Spinal cord (tissue), 10 donors: ENCODE measurements at places on chromosomes 12 and 14.
A peak's percentile ranks its signal among the peaks of the same experiment; 100 is the strongest.

GRCh38 chr12:109029411-109029810 lies 8.5 kb upstream of the SVOP start:
- DNase-seq: no peak

GRCh38 chr12:115060477-115061168 lies 376.6 kb upstream of the TBX3 start:
- DNase-seq: no peak

GRCh38 chr12:99130808-99131553 lies 485.9 kb downstream of the APAF1 start:
- no peak for DNase-seq

GRCh38 chr14:58640959-58641358 lies 3.2 kb downstream of the DACT1 start:
- no peak for DNase-seq

GRCh38 chr12:108337235-108338223 lies 1.6 kb downstream of the CMKLR1 start:
- DNase-seq: no peak

DNA sequence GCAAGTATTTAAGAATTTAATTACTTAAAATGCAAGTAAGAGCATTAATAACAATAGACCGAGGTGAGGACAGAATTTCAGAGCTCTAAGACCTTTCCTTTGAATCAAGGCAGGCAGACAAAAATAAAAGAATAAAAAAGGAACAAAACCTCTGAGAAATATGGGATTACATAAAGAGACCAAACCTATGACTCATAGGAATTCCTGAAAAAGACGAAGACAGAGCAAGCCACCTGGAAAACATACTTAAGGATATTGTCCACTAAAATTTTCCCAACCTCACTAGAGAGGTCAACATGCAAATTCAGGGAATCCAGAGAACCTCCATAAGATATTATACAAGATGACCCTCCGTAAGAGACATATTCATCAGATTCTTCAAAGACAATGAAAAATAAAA lies 325.1 kb downstream of the AEBP2 start:
- DNase-seq: no peak

DNA sequence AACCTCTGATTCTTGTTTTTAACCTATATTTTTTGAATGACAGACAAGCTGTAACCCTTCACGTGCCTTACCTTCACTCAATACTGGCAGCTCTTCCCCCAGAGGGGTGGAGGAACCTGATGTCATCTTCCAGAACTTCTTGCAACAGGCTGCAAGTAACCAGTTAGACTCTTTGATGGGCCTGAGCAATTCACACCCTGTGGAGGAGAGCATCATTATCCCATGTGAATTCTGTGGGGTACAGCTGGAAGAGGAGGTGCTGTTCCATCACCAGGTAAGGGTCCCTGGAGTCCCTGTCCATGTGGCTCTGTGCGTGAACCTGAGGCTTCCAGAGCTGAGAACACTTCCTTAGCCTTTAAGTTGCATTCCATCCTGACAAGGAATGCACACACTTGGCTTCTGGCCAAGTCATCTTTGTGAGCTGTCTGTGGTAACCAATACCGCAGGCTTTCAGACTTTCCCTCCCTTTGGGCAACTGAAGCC lies 22.7 kb downstream of the TRAFD1 start:
- no peak for DNase-seq

GRCh38 chr12:106753526-106753925 lies 21.0 kb upstream of the RIC8B start:
- DNase-seq: no peak

GRCh38 chr12:12466157-12466556 lies 96.5 kb downstream of the DUSP16 start:
- no peak for DNase-seq

DNA sequence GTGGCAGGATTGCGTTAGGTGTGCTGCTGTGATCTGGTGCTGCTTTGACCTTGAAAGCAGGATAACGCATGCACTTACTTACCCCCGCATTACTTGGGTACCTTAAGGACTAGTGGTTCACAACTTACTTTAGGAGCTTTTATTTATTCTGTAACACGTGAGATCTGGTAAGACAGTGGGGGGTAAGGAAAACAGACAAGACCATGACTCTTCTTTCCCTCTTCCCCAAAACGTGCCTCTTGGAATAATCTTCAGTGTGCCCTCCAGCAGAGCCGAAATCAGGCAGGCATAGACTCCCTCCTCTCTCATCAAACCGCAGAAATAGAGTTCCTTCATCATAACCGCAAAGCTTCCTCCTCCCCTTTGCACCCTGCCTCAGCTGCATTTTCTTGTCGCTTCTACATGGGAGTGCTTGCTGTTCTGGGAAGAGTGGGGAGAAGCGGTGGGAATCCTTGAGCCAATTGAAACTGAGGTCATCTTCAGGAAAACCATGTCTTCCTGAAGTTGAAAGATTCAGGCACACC lies 43.4 kb downstream of the RAD52 start:
- no peak for DNase-seq

GRCh38 chr12:106747973-106748436 lies 26.5 kb upstream of the RIC8B start:
- DNase-seq: no peak

DNA sequence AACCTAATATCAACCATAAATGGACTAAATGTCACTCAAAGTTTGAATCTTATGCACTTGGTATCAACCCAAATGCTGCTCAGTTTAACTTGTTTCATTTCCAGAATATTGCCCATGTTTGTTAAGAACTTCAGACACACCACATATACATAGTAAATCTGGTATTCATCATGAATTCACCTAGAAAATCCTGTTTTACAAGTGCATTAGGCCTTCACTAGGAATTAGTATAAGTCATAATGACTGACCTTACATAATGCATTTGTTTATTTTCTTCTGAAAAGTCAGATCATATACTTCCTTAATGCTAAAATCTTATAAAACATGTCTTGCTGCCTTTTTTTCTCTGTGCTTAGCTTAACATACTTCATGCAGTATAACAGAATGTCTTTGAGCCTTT lies 66.1 kb downstream of the ABCD2 start:
- no peak for DNase-seq

DNA sequence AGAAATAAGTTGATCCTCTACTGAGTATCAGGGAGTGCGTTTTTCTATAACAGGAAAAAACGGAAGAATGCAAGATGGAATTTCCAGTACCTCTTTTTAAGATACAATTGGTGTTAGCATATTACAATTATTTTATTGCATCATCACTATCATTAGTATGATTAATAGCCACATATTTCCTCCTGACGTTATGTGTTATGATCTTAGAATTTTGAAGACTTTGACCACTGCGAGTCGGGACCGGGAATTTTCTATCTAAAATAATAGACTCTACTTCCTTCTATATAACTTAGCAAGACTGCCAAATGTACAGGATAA lies 679 bp upstream of the SAV1 start:
- DNase-seq: no peak

GRCh38 chr14:104935026-104935650 lies 10.5 kb downstream of the PLD4 start:
- no peak for DNase-seq

- DNase-seq: no peak
Measured at GRCh38 chr14:99968941-99969340, 96.3 kb upstream of the EVL start.

DNA sequence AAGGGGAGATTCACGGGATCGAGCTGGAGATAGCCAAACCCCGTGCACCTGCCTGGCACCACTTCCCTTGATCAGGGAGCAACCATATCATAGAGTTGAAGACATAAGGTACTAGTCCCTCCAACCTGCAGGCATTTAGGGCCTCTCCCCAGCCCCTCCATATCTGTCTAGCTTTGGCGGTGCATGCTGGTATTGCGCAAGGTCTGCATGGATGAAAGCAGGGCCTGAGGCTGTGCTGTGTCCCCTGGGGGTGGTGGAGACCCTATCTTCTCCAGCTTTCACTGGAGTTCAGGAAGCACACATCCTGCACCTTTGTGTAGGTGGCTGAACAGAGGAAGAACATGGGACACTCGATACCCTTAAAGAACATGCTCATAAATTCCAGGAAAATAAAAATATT lies 46.9 kb downstream of the KCTD10 start:
- no peak for DNase-seq

DNA sequence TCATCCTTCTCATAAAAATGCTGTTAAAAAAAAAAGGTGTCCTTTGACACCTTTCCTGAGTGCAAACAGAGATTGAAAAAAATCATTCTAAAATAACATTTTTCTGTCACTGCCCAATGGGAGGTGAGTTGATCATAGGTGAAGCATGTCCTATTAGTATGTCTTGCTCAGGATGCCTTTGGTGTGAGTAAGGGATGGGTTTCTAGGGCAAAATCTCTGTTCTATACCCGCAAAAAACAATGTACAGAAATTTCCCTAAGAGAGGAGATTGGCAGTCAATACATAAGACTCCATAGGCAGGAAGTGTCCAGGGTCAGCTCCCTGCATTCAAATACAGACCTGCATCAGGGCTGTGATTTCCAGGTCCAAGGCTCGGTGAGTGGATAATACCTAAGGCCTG lies 195.2 kb downstream of the DAD1 start:
- no peak for DNase-seq

DNA sequence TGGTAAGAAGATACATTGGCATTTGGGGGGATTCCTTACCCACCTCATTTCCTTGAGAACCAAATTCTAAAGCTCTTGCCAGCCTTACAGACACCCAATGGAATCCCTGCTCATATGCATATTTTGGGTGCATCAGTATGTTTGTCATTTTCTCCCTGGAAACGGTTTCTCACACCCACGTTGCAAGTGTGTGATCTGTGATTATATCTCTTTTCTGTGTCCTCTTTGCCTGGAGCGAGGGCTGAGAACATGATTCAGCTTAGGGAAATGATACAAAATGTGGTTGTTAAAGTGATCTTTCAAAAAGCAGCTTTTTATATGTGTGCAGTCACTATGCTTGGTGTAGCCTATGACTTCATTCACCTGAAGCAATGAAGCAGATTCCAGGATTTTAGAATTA lies 52.0 kb downstream of the KCNMB4 start:
- DNase-seq: no peak

- DNase-seq: no peak
Measured at GRCh38 chr12:84641940-84642545, 270.6 kb downstream of the SLC6A15 start.

DNA sequence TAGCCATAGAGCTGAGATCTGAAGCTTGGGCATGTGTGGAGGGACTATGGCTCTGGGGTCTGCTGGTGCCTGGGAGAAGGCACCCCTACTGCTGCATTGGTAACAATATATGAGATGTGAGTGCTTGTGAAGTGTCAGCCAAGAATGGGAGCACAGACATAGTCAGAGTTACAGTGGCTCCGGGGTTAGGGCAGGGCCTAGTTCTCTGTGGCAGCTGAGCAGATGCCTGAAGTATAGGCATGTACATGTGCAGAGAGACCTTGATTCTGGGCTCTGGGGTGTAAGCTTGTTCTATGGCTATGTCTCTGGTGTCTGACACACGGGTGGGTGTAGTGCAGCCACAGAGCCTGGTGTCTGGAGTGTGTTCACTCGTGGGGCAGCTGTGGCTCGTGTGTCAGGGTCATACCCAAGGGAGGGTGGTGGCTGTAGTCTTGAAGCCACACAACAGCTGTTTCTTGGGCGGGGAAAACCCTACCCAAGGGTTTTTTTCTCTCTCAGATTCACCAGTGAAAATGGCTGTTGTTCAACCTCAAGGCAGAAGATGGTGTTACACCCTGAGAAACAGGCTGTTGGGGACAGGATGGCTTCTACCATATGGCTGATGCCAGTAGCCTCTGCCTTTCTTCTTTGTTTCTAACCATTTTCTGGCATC lies 11.9 kb upstream of the TCL1A start:
- no peak for DNase-seq

DNA sequence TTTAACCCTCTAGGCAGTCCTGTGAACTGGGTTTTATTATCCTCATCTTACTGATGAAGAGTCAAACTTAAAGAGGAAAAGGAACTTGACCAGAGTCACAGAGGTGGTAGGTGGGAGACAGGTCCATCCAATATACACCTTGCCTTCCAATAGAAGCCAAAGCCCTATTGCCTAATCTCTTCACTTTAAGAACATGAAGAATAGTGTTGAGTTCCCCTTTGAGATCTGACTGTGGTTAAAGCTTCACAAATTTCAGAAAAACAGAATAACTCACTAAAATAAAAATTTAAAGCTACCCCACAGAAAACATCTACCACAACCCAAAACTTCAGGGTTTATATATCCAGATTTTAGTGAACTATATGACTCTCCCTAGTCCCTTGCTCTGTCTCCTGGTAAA lies 115.4 kb downstream of the ETV6 start:
- DNase-seq: no peak

GRCh38 chr12:91178139-91178561 lies 4.5 kb downstream of the DCN start:
- DNase-seq: no peak

DNA sequence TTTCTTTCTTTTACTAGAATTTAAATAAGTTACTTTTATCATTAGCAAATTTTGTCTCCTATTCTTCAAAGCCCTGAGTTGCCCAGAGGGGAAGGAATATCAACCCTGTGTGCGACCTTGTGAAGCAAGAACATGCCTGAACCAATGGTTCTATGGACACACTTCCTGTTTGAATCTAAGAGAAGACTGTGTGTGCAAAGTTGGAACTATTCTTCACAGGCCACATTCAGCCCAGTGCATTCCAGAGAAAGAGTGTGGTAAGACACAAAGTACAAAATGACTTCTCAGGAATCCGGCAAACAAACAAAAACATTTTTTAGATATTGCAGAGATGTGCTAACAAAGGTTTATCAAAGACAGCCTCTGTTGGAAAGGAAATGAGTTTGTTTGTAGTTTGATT lies 90.8 kb upstream of the PTPRQ start:
- DNase-seq: no peak

GRCh38 chr14:92624764-92625163 lies 111.2 kb downstream of the RIN3 start:
- DNase-seq: no peak

DNA sequence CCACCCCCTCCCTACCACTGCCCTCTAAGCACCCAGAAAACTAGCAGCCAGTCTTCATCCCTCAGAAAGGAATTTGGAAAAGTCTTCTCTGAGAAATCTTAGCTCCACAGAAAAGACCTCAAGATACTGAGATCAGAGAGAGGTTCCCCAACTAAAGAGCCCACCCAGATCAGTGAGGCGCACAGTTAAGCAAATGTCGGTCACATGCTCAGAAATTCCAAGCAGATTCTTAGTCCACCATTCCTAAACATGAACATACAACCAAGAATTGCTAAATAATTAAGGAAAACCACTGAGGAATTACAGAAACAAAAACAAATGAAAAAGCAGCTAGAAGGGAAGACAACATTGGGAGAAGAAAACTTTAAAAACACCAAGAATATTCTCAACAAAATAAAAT lies 32.3 kb downstream of the MED13L start:
- no peak for DNase-seq

- DNase-seq: no peak
Measured at GRCh38 chr14:72515779-72516770, 377.8 kb downstream of the DPF3 start.

- DNase-seq: peak; percentile 11
Measured at GRCh38 chr14:52553002-52553670, 500 bp downstream of the GPR137C start.

DNA sequence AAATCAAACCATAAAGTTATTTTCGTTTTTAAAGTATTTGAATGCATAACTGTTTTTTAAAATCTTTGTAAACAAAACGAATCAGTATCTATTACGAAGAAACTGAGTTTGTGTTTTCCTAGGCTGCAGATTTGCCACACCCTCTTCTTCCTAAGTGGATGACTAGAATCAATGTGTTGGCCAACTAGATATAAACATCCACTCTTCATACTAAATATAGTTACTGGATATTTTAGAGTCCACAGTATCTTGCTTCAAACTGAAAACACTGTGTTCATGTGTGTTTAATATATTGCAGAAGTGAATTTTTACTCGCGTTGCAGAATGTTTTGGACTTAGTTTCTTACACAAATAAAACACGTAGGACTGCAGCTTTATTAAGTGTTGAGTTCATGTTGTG lies 63.2 kb downstream of the KLHL28 start:
- DNase-seq: no peak

- peak; percentile 56 for DNase-seq
Measured at GRCh38 chr14:90495357-90496276, 98.8 kb downstream of the CALM1 start.
